ENCODE measurements at places on chromosomes 11 and 22.
A peak's percentile ranks its signal among the peaks of the same experiment; 100 is the strongest.

DNA sequence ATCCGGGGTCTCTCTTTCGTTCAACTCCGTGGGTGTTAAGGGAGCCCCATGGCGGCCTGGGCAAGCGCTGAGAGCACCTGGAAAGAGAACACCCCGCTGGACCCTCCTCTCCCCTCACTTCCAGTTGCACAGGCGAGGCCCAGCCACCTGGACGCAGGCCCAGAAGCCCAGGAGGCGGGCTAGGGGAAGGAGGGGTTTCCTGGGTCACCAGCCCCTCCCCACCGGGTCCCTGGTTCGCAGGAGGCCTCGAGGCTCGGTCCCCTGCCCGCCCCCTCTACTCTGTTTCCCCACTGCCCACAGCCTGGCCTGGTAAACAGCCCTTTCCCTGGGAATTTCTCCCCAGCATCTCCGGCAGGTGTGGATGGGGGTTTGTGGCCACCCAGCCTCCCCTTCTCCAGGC, 8.5 kb upstream of the NFAM1 start:
- no peak for DNase-seq

DNA sequence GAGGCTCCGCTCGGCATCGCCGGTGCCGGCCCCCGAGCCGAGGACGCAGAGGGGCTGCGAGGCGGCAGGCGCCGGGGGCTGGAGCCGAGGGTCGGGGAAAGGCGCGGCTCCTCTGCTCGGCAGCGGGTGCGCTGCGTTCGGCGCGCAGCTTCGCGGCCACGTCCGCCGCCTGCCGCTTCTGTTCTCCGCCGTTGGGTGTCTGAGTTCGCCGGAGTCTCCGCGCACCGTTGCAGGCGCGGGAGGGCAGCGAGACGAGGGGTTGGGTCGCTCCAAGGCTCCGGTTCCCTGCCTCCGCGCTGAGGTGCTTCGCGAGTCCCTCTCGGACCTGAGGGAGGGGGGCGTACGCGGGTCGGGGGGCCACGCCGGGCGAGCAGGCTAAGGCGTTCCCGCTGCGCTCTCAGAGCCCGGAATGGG, 347 bp downstream of the MN1 start:
- no peak for DNase-seq

GRCh38 chr11:130560000-130560780, 111.7 kb downstream of the ADAMTS15 start:
- no peak for DNase-seq

- no peak for DNase-seq
Measured at GRCh38 chr11:72309641-72310040, 65.7 kb upstream of the PHOX2A start.

GRCh38 chr11:6253197-6253596, 6.4 kb upstream of the CCKBR start:
- no peak for DNase-seq

GRCh38 chr22:43173566-43173965, 13.4 kb downstream of the TTLL12 start:
- no peak for DNase-seq

DNA sequence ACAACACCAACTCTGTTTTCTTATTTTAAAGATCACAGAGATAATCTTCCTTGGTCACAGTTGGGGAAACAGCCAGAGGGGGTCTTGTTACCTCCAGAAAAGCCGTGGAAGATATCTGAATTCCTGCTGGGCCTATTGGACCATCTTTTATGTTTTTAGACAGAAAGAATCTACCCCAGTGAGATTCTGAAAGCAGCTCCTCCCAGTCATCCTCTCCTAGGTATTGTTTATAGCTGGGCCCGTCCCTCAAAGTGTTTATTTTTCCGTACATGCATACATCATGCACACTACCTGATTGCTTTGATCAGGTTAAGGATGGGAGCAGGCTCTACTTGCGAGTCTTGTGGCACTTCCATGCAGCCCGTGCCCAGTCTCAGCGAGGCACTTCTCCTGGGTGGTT, 742.4 kb downstream of the NTM start:
- no peak for DNase-seq

- DNase-seq: peak; percentile 24
Measured at GRCh38 chr22:41976070-41976901, 7.0 kb downstream of the SEPTIN3 start.

- peak; percentile 60 for DNase-seq
Measured at GRCh38 chr22:25563761-25564319, 635 bp upstream of the GRK3 start.

GRCh38 chr11:450809-451451, 851 bp downstream of the PTDSS2 start:
- peak; percentile 80 for DNase-seq

- no peak for DNase-seq
Measured at GRCh38 chr11:61709572-61709971, 29.4 kb downstream of the DAGLA start.

GRCh38 chr11:8068605-8069221, 12.3 kb upstream of the TUB start:
- peak; percentile 85 for DNase-seq

DNA sequence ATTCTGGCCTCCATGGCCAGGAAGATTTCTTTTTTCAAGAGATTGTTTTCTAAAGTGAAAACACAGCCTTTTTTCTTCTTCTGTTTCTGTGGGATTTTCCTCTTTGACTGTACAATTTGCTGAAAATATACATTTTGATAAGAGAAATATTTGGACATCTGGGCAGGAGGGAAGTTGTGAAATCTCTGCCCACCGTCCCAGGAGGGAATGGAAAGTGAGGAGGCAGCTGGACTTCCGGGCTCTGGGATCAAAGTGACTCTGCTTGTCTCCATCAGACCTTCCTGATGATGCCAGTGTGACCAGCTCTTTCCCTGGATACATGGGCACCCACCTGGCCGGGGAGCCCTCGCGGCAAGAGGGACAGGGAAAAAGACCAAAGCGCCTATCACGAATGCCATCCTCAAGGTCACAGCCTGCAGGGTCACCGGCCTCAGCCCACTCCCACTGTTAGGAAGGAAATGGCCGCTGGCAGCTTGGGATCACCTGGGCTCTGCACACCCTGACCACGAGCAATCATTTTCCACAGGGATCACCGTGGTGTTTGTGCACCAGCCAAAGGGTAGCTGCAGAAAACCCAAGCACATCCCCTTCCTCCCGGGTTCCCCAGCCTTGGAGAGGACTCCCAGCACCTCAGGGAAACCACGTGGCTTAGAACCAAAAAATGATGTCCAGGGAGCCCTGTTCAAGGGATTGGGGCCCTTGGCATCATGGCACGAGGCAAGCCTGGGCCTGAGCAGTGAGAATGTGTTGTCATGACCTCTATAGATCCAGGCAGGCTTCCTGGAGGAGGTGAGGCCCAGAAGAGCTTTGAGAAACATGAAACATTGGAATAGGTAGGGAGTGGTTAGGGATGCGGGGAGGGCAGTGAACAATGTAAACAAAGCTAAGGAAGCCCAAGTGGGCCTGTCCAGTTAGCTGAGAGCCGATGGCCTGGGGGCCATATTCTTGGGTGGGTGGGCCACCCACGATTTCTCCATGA, 29.1 kb upstream of the CCND1 start:
- DNase-seq: no peak

DNA sequence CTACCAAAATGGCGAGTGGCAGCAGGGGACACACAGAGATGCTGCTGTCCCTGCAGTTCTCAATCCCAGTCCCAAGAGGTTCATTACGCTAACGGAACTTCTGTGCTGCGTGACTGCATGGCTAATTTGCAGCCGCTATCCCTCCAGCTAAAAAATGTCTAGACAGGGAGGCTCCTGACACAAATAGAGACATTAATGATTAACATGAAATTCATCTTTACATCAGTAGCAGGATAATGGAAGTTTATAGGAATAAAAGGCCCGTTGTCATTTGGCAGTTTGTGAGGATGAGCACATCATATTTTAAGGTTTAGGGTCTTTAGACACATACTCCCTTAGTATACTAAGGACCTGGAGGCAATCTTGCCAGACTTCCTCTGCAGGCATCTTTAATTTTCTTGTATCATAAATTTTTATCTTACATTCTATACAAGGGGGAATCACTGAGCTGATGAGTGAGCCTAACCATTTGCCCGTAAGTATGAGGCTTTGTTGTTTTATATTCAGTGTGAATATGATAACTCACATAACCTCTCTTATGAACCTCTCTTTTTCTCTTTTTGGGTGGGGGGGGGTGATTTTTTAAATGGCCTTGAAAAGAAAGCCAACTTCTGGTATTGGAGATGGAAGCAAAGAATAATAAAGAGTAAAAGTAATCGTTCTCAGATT, 99.8 kb upstream of the OR9G4 start:
- no peak for DNase-seq

DNA sequence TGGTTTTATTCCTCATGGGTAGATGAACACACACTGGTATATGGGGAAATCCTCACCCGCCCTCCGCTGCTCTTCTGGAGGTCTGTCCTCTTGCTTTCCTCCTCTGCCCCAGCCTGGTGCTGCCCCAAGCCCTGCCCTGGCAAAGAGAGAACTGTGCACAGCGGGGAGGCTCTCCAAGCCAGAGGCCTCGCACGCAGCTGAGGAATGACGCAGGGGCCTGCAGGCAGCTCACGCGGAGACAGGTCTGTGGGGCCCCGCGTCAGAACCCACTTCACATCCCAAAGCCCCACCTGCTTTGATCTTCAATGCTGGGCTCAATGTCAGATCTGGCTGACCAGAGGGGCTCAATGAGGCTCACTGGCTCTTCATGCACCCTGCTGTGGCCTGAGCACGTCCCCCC, 10.0 kb downstream of the GATD1 start:
- no peak for DNase-seq

GRCh38 chr11:33652930-33653329, 47.7 kb downstream of the C11orf91 start:
- DNase-seq: no peak

GRCh38 chr22:35684270-35684700, 33.4 kb upstream of the APOL5 start:
- peak; percentile 83 for DNase-seq

GRCh38 chr22:27749597-27750225, 51.8 kb downstream of the MN1 start:
- DNase-seq: peak; percentile 79

- peak; percentile 95 for DNase-seq
Measured at GRCh38 chr22:37804881-37805809, 2.6 kb upstream of the GCAT start.

DNA sequence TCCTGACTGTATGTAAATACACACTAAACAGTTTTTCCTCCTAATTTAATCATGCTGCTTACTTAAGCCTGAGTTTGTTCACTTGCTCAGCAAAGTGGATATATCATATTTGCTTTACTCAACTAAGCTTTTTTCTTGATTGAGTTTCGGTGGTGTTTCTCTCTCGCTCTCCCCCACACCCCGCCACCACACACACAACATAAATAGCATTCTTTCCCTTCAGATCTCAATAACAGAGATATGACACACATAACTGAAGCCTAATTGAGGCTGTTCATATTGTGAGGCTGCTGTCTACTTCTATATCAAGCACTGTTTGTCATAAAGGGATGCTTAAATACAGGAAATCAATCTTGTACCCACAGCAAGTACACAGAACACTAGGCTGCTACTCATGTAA, 364.9 kb downstream of the FAT3 start:
- DNase-seq: no peak

GRCh38 chr22:24161909-24162308, 19.4 kb upstream of the SUSD2 start:
- DNase-seq: peak; percentile 60

DNA sequence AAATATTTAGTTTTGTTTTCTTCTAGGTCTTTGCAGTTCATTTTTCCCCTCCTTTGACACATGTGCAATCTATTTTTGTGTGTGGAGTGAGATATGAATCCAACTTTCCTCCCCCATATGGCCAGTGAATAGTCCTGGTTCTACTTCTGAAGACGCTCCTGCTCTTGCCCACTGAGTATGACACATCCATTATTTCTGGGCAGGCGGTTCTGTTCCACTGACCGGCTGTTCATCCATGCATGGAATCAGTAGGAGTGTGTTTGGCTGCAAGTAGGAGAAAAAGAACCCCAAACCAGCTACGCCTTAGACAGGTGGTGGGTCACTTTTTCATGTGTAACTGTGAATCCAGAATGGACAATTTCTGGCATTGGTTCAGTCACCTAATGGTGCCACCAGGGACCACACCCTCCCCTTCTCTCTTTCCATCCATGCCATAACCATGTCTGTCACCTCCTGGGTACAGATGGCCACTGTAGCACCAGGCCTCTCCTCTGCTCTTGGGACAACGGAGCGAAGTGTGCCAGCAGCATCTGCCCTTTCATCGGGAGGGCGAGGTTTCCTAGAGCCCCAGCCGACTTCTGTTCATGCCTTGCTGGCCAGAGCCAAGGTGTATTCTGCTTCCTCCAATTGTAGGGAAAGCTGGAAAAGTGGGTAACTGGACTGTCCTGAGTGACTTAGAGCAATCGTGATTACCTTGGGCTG, 67.4 kb upstream of the SLC22A12 start:
- no peak for DNase-seq

DNA sequence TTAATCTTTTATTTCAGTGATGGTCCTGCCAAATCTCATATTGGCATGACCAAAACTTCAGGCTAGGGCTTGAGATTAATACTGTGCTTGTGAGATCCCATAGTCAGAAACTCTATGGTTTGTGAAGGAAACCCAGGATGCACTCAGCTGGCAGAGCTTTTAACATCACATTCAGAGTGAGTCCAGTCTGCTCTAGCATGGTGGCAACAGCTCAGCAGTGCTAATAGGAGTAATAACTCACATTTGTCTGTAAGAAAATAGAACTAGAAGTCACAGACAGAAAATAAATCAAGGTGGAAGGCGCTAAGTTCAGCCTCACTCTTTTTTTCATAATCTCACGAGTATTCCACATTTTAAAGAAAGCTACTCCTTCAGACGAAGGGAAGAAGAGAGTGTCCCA, 549.3 kb upstream of the TENM4 start:
- DNase-seq: no peak

DNA sequence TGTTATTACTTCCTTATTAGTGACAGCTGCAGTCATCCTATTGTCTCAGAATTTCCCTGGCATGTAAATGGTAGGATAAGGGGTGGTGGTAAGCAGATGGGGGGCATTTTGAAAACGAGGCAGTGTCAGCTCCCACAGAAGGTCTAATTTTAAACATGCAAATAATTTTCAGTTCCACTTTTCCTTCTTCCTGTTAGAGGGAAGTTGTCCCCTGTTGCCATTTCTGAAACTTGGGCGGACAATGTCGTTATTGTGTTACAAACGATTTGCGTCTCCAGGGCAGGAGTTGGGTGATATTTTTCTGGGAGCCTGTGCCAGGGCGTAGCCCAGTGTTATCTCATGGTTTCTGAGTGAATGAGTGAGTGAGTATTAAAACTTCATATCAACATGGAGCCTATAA, 7.4 kb downstream of the PTPRJ start:
- DNase-seq: peak; percentile 62

DNA sequence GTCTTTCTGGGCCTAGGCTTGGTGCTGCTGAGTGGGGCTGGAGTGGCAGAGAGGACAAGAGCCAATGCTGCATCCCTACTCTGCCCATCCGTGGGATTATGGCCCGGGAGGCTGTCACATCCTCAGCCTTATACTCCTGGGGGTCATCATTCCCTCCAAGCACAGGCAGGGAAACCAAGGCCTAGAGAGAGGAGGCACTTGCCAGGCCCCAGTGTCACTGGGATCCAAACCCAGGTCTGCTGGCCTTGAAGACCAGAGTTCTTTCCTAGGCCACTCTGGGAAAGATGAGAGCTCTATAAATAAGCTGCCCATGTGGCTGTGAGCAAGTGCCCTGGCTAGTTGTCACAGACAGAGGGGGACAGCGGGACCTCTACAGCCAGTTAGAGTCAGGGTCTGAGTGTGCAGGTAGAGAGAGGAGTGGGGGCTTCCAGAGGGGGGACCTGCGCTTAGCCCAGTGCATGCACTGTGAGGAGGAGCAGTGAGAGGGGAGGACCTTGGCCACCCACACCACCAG, 4.8 kb downstream of the RELT start:
- no peak for DNase-seq

Measured in muscle of leg (tissue), 16 donors.